ENCODE measurements at places on chromosomes 12 and 14.

DNA sequence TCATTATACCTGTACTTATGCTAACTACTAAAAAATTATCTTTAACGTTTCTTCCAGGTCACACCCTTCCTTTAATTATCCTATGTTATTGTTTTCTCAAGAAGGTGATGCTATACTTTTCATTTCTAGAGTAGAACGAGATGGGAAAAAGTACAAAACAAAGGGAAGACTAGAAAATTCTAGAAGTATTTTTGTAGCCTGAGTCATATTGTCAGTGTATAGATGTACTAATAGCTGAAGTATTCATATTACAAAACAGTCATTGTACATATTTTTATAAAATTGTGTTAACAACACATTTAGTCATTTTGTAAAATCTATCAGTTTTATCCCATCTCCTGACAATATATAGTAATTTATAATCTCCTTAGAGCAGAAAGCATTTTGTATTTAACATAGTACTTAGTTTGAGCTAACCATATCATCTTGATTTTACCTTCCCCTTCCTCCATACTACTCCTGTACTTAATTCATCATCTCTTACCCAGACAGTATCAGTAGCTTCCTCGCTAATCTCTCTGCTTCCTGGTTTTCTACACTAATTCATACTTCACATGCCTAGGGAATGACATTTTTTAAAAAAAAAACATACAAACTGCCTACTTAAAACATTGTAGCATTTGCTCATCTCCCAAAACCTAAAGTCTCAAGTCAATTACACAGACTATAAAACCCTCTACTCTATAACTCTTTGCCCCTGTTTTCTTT lies 920.9 kb downstream of the RPS29 start:
- no peak for DNase-seq

DNA sequence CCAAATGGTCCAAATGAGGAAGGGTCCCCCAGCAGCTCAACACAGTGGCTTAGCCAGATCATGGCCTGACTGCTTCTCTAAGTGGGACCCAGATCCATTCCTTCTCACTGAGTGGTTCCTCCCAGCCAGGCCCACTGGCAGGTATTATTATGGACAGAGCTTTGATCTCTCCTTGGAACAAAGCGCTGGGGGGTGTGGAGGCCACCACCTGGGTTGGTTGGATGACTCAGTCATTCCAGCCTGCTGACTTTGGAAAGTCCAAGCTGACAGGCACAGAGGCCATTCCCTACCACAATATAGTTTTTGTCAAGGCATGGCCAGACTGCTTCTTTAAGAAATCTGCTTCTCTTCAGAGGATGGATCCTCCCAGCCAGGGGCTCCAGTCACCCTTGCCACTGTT lies 341.1 kb downstream of the BTG1 start:
- DNase-seq: no peak

GRCh38 chr14:69682621-69683263 lies 71.3 kb downstream of the SUSD6 start:
- DNase-seq: peak; percentile 38

- no peak for DNase-seq
Measured at GRCh38 chr12:45017916-45018315, 33.0 kb downstream of the DBX2 start.

DNA sequence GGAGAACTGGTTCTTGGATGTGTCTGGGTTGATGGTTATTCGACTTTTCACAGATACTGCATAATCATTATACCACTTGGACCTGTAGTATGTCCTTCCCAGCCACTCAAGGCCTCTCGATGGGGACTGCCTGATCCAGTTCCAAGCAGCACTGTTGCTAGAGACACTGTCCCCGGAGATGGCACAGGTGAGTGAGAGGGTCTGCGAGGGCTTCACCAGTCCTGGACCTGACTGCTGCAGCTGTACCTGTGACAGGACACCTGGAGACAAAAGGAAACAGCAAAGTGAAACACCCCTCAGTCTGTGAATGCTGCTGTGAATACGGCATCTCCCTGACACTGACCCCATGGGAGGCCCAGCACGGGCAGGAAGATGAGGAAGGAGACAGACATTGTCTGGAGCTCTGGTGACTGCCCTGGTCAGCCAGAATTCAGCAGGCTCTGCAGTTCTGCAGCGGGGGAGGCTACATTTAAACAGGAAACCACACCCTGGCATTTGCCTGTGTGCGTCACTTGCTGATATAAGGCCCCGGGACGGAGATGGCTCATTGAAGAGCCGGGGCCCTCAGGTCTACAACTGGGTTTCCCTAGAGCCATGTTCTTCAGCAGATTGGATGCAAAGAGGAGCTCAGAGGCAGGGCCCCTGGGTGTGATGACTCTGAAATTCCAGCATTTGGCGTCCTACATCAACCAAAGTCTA lies 413.6 kb downstream of the TMEM121 start:
- DNase-seq: no peak

GRCh38 chr12:98253207-98254037 lies 262.0 kb upstream of the TMPO start:
- no peak for DNase-seq

DNA sequence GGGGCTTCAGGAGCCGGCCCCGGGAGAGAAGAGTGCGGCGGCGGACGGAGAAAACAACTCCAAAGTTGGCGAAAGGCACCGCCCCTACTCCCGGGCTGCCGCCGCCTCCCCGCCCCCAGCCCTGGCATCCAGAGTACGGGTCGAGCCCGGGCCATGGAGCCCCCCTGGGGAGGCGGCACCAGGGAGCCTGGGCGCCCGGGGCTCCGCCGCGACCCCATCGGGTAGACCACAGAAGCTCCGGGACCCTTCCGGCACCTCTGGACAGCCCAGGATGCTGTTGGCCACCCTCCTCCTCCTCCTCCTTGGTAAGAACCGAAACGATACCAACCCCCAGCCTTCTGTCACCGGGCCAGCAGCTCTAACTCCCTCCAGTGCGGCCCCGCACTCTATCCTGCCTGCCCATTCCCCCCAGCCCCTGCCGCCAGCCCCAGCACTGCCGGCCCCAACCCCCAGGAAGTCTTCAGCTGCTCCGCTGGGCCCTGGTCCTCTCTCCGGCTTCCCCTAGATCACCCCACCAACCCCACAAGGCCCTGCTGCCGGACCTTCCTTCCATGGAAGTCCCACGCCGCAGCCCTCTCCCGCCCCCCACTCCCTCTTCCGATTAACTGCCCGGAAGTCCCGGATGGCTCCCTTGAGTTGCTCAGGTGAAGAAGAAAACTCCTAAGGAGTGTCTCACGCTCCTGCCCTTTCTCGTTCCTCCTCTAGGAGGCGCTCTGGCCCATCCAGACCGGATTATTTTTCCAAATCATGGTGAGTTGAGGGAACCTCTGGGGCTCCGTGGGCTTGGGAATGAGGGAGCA lies 693 bp downstream of the LRP10 start:
- peak; percentile 97 for DNase-seq

Data from eye (tissue), 1 donor.